ENCODE measurements at places on chromosomes 16 and 17.

DNA sequence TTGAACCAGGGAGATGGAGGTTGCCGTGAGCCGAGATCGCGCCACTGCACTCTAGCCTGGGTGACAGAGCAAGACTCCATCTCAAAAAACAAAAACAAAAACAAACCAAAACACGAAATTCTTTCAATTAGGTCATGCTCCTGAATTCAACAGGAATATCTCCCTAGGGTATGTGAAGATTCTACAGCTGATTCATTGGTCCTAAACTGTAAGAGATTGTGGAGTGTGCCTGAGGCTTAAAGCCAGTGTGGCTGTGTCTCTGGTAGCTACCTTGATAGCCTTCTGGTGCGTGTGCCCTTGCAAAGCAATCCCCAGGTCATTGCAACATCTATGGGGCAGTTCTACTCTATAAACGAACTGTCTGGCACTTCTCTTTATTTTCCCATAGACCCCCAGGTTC is 48.4 kb downstream of the USP43 start:
- DNase-seq, result no peak

- DNase-seq, result no peak
Measured at GRCh38 chr17:69524854-69525253, 110.4 kb downstream of the MAP2K6 start.

- DNase-seq, result no peak
Measured at GRCh38 chr16:9408297-9408878, 316.9 kb downstream of the HAPSTR1 start.

DNA sequence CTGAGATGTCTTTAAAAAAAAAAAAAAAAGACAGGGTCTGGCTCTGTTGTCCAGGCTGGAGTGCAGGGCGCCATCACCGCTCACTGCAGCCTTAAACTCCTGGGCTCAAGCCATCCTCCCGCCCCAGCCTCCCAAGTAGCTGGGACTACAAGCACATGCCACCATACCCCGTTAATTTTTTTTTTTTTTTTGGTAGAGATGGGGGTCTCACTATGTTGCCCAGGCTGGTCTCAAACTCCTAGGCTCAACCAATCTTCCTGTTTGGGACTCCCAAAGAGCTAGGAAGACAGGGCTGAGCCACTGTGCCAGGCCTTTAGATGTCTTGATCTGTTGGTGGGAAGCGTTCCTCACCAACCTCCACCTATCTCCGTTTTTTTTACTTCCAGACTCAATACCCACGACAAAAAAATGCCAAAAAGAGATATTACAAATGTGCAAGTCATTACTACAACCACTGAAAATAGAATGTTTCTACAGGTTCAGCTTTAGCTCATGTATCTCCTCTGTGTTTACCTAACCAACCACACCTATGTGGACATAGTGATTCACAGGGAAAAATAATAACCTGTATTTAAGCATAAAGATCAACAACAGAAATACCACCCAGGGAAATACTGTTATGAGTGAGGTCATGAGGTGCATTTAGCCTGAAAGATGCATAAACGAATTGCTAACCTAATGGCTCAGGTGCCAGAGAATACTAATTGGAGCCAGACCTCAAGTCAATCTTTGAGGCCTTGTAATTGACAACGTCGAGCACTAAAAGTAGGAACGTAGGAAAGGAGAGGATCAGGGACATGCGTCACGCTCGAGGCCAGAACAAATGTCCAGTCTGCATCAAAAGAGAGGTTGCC is 22.6 kb downstream of the NACA2 start:
- no peak for DNase-seq

DNA sequence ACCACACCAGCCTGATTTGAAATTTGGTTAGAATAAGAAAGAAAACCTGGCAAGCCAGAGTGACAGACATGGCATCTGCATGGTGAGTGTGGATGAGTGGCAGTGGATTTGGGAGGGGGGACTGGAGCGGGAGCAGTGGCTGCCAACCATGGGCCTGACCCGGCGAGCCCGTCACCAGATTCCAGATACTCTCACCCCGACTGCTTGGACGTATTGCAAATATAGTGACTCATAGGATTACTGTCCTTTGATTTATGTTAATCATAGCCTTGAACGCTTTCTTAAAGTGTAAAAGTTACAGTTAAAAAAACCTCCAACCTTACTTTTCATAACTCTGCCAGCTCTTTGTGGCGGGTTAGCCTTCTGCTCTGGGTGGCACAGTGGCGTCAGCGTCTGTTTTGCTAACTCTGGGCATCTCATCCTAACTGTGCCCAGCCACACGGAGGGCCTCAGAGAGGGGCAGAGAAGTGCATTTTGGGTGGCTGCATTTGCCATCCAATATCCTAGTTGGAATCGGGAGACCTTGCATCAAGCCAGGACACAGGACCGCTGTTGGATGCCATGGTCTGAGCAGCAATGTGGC is 26.8 kb upstream of the FOXK2 start:
- DNase-seq, result no peak

DNA sequence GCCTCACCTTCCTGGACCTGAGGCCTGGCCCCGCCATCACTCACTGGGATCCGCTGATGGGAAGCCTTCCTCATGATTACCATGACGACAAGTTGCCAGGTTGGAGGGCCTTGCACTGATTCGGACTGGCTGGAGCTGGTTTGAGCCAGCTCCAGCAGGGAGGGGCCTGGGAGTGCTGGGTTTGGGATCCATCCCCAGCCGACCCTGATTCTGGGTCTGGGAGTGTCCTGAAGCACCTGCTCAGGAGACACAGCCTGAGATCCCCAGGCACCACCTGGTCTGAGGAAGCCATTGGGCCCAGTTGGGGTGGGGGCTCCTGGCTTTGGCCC is 5.9 kb upstream of the BAIAP3 start:
- no peak for DNase-seq

All from NCI-H526 (cell line).